ENCODE measurements at places on chromosomes 6 and 20. TPM values are rescaled to one million over a fixed set of nuclear protein-coding genes. Genes with fewer than 3 reads are reported as not detected.

- peak; percentile 48 for DNase-seq
- peaks cover 15% of the 10 kb centered on the region for H3K4me1 ChIP-seq
- H3K27ac ChIP-seq, result no peak overlapping the region
Observed at GRCh38 chr20:3420211-3420707, 12.8 kb upstream of the DNAAF9 start.

DNA sequence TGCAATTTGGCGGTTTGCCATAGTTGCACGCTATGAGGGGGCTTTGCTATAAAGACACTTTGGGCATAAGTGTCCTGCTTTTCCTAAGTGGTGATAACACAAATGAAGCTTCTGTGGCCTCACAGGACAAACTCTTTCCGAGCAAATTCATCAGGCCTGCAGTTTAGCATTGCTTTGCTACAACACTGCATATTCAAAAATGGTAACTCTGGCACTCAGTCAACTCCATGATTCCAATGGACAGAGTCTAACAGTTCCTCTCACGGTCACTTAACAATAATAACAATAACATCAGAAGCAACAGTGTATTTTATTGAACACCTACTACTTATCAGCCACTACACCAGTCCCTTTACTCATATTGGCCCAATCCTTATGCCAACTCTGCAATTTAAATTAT, 222.5 kb downstream of the FRK start:
- H3K27me3 ChIP-seq, result no peaks in the 10 kb centered on the region
- no peaks in the 10 kb centered on the region for H3K4me1 ChIP-seq
- no peak for DNase-seq

GRCh38 chr6:160261991-160262680, 3.5 kb upstream of the SLC22A2 start:
- H3K4me1 ChIP-seq, result no peaks in the 10 kb centered on the region
- no peaks in the 10 kb centered on the region for H3K36me3 ChIP-seq
- no peak overlapping the region for H3K27ac ChIP-seq
- no peak for DNase-seq
- H3K4me3 ChIP-seq, result no peak overlapping the region
- H3K27me3 ChIP-seq, result no peaks in the 10 kb centered on the region

The EPPIN gene
- not detected for total RNA-seq

The KIF25 gene
- not detected for total RNA-seq

The PHACTR1 gene
- total RNA-seq, result 0.44 TPM

GRCh38 chr20:4061987-4062386, 46.6 kb upstream of the RNF24 start:
- no peaks in the 10 kb centered on the region for H3K27me3 ChIP-seq
- no peak for DNase-seq
- H3K4me1 ChIP-seq, result no peaks in the 10 kb centered on the region
- H3K4me3 ChIP-seq, result no peak overlapping the region
- no peak overlapping the region for H3K27ac ChIP-seq

- H3K27ac ChIP-seq, result no peak overlapping the region
- no peaks in the 10 kb centered on the region for H3K27me3 ChIP-seq
- H3K4me1 ChIP-seq, result no peaks in the 10 kb centered on the region
Observed at GRCh38 chr6:94045099-94045829, 625.9 kb upstream of the EPHA7 start.

DNA sequence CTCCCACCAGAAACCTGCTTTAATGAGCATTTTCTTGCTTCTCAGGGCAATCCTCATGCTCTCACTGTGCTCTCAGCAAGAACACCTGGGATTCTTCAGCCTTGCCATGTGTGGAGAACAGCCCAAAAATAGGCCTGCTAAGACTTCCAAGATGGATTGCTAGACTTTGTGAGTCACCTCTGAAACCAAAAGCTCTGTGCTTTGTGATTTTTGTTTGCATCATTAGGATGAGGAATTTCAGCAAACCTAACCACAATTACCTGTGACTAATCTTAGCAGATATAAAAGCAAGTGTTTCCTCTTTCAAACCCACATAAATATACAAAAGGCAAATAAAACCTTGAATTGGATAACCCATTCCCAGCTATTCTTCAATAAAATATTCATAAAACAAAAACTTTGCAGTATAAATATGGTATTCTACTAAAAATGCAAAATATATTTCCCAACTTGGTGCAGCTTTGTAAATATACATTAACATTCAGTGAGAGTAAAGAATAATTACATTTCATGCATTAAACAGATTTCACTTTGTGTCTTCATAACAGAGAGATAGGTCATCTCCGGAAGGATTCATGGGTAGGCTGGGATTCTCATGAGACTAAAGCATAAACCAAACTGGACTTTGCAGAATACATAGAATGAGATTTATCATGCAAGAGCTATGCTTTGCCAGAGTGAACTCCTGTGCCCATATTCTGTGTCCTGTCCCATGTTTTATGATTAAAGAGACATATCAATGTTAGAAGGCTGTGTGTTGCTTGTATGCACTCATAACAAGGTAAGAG, 33.5 kb downstream of the TPBG start:
- H3K27ac ChIP-seq, result no peak overlapping the region
- no peak overlapping the region for H3K4me3 ChIP-seq
- no peaks in the 10 kb centered on the region for H3K36me3 ChIP-seq

DNA sequence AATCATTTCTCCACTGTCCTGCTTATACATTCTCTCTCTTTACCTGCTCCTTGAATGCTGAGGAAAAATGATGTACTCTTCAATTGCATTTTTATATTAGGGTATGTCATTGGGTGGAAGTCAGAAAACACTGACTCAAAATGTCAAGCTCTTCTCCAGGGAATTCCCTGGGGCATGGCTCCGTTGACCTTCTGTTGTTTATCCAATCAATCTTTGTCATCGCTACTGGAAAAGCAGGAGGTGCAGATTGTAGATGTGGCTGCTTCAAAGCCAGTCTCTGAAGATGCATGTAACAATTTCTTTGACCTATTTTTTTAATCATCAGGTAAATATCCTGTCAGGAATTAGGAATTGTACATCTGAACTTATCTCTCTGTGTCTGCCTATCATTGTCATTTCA, 63.9 kb upstream of the TENT5A start:
- no peak for DNase-seq
- no peaks in the 10 kb centered on the region for H3K4me1 ChIP-seq
- H3K27me3 ChIP-seq, result no peaks in the 10 kb centered on the region
- no peak overlapping the region for H3K27ac ChIP-seq

DNA sequence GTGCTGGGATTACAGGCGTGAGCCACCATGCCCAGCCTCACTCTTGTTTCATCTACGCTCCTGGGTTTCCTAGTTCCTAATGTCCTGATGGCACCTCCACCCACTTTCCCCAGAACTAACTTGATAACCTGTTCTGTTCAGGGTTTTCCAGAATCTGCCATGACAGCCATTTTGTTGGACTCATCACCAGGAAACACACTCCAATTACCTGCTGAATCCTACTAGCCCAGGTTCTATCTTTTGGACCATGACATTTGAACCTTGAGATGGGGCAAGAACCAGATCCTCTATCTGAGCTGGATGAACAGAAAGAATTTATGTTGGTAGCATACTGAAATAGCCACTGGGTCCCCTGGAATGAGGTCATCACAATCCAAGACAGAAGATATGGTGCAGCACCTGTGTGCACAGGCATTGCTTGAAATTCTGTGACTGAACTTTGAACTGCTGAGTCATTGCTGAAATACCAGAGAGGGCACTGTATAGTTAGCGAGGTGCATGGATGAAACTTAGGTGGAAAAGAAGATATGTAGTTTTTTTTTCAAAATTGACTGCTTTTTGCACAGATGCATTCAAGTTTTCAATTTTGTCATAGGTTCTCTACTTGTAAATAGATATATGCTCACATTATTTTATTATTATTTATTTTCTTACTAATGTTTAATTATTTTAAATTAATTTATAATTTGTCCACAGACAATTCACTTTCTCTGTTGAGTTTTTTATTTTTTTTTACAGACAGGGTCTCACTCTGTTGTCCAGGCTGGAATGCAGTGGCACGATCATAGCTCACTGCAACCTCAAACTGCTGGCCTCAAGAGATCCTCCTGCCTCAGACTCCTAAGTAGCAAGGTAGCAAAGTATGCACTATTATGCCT, 42.8 kb upstream of the TASP1 start:
- H3K4me1 ChIP-seq, result no peaks in the 10 kb centered on the region
- no peak overlapping the region for H3K4me3 ChIP-seq
- H3K36me3 ChIP-seq, result no peaks in the 10 kb centered on the region
- no peak for DNase-seq
- no peak overlapping the region for H3K27ac ChIP-seq

GRCh38 chr20:50323209-50323608, 132.6 kb downstream of the CEBPB start:
- H3K4me1 ChIP-seq, result no peaks in the 10 kb centered on the region
- no peak for DNase-seq
- H3K36me3 ChIP-seq, result no peaks in the 10 kb centered on the region
- no peaks in the 10 kb centered on the region for H3K27me3 ChIP-seq

- H3K4me3 ChIP-seq, result no peak overlapping the region
- H3K36me3 ChIP-seq, result no peaks in the 10 kb centered on the region
- no peak overlapping the region for H3K27ac ChIP-seq
- H3K4me1 ChIP-seq, result no peaks in the 10 kb centered on the region
- no peak for DNase-seq
Observed at GRCh38 chr6:167538746-167539145, 213.9 kb downstream of the TTLL2 start.

DNA sequence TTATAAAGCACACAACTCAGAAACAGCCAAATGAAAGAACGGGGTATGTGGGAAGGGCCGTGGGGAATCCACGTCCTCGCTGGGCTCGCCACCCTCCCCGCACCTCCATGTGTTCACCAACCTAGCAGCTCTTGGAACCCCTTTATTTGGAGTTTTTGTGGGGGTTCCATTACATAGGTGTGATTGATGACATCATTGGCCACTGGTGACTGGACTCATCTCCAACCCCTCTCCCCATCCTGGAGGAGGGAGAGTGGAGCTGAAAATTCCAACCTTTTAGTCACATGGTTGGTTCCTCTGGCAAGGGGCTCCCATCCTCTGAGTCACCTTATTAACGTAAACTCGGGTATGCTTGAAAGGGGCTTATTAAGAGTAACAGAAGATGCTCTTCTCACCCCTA, 592.0 kb upstream of the FLRT3 start:
- no peak for DNase-seq
- H3K36me3 ChIP-seq, result no peaks in the 10 kb centered on the region
- H3K27me3 ChIP-seq, result no peaks in the 10 kb centered on the region
- no peak overlapping the region for H3K4me3 ChIP-seq

The HDDC2 gene
- total RNA-seq, result 49.5 TPM

The GNRH2 gene
- 1.9 TPM for total RNA-seq

GRCh38 chr6:3282476-3283236, 23.9 kb downstream of the PSMG4 start:
- DNase-seq, result no peak
- peaks cover 6% of the 10 kb centered on the region for H3K36me3 ChIP-seq
- peaks cover 3% of the 10 kb centered on the region for H3K4me1 ChIP-seq
- H3K27me3 ChIP-seq, result no peaks in the 10 kb centered on the region
- H3K4me3 ChIP-seq, result no peak overlapping the region

Measured in CD4-positive, alpha-beta memory T cell (primary cell).